Stimulated activated CD4-positive, alpha-beta T cell treated with anti-CD3 and anti-CD28 coated beads, Interleukin-2, amount 100 ng/mL, for 24 hours (primary cell): ENCODE measurements at places on chromosomes 11 and 22.

- DNase-seq, result no peak
Observed at GRCh38 chr11:11397036-11397415, 44.0 kb upstream of the CSNK2A3 start.

DNA sequence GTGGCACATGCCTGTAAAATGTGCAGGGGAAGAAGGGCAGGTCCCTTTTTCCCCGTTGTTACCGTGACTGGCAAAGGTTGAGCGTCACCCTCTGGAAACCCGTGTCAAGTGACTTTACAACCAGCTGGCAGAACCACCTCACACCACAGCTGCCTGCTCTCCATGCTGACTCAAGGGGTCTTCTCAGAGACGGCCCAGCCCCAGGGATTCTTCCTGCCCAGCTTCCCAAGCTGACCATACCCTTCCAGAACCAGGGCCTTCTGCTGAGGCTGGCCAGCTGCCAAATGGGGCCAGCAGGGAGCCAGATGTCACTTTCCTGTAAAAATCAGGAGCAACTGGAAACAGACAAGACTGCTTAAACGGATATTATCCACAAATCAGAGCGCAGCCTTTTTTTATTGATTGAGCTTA is 6.3 kb downstream of the PC start:
- no peak for DNase-seq

GRCh38 chr22:44427611-44428470 is 70.2 kb downstream of the RTL6 start:
- no peak for DNase-seq

DNA sequence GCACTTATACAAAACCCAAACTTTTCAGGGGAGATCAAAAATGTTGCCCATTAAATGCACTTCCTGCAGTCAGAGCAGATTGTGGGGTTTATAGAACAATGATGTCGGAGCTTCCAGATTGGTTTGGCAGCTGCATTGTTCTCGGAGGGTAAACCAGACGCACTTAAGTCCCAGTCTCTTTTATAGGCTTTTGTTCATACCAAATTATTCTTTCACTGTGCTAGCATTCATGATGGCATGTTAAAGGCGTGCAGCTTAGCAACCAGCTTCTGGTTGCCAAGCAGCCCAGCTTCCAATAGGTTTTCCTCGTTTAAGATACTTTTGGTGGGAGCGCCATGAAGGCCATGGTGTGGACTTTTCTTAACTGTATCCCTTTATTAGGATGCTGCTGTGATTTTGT is 40.9 kb downstream of the ZC3H12C start:
- no peak for DNase-seq

DNA sequence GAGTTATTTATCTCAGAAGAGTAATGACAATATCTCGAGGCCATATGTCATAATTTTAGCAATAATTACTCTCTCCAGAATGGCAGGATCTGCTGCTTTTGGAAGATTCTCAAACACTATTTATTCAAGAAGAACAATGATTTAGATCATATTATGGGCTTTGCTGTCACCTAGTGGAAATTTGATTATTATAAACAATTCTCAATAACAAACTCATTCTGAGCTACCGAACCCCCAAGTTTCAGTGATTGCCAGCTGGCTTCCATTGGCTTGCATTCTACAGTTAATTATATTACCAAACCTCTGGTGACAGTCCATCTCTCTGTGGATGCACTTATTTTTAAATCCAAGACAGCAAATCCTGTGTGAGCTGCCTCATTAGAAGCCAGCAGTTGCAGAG is 27.9 kb upstream of the SLC36A4 start:
- DNase-seq, result no peak

GRCh38 chr11:1131033-1131911 is 26.5 kb upstream of the MUC5AC start:
- DNase-seq, result no peak

GRCh38 chr11:95912902-95913560 is 10.9 kb downstream of the MTMR2 start:
- no peak for DNase-seq
